ENCODE measurements at places on chromosomes 5 and 9.
A peak's percentile ranks its signal among the peaks of the same experiment; 100 is the strongest.

GRCh38 chr5:150266871-150267291 lies 22.7 kb downstream of the CAMK2A start:
- H3K4me1 ChIP-seq, result peaks cover 24% of the 10 kb centered on the region
- H3K27me3 ChIP-seq, result no peaks in the 10 kb centered on the region
- no peaks in the 10 kb centered on the region for H3K36me3 ChIP-seq
- no peak overlapping the region for H3K4me3 ChIP-seq
- DNase-seq, result no peak

GRCh38 chr5:172428224-172429166 lies 25.8 kb downstream of the SH3PXD2B start:
- no peaks in the 10 kb centered on the region for H3K36me3 ChIP-seq
- DNase-seq, result no peak
- H3K4me3 ChIP-seq, result no peak overlapping the region
- no peaks in the 10 kb centered on the region for H3K27me3 ChIP-seq

DNA sequence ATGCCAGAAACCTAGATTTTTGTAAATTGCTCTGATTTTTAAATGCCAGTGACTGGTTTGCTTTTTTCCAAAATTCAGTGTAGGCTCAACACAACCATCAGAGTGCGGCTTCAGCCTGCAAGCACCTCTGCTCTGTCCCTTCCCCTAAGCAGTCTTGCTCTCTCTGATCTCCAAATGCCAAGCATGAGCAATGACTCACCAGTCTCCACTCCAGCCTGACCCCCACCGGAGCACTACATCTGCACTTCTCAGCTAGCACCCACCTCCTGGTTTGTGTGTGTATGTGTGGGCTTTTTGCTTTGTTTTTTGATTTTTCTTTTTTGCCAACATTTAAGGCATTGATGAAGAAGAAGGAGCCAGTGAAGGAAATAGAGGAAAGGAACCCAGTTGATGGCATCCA lies 61.4 kb upstream of the ADRA1B start:
- no peaks in the 10 kb centered on the region for H3K27me3 ChIP-seq
- no peak for DNase-seq
- H3K36me3 ChIP-seq, result no peaks in the 10 kb centered on the region
- H3K4me3 ChIP-seq, result no peak overlapping the region
- H3K27ac ChIP-seq, result no peak overlapping the region

DNA sequence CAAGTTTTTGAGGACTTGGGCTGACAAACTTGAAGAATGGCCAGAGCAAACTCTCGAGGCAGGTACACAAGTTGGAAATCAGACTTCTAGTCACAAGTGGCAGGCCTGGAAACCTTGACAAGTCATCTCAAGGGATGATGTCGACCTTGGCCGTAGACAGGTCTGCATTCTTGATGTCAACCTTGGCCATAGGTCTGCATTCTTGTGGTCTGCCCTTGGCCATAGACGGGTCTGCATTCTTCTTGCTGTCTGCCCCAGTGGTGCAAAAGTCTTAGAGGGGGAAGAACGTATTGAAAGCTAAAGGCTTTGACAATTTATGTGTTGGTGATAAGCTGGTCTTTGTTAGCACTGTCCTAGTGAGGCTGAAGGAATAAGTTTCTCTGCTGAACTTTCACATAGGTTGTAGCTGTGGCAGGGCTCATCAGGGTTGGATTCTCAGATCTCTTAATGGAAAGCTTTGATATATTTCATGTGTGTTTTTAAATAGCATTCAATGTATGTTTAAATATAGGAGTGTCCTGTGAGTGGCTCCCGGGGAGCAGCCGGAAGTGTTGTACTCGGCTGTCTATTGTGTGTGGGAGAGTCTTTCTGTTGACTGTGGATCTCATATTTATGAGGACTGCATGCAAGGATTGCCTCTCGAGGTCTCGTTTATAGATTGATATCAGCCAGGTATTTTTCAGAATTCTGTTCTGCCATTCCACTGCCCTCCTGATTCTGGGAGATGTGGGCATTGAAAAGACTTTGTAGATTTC lies 27.0 kb downstream of the SUB1 start:
- DNase-seq, result no peak
- H3K4me3 ChIP-seq, result no peak overlapping the region
- no peaks in the 10 kb centered on the region for H3K36me3 ChIP-seq
- H3K4me1 ChIP-seq, result no peaks in the 10 kb centered on the region
- no peak overlapping the region for H3K27ac ChIP-seq

- no peaks in the 10 kb centered on the region for H3K27me3 ChIP-seq
- H3K27ac ChIP-seq, result no peak overlapping the region
- no peaks in the 10 kb centered on the region for H3K4me1 ChIP-seq
- H3K36me3 ChIP-seq, result no peaks in the 10 kb centered on the region
Observed at GRCh38 chr5:134289509-134290113, 63.7 kb upstream of the PPP2CA start.

DNA sequence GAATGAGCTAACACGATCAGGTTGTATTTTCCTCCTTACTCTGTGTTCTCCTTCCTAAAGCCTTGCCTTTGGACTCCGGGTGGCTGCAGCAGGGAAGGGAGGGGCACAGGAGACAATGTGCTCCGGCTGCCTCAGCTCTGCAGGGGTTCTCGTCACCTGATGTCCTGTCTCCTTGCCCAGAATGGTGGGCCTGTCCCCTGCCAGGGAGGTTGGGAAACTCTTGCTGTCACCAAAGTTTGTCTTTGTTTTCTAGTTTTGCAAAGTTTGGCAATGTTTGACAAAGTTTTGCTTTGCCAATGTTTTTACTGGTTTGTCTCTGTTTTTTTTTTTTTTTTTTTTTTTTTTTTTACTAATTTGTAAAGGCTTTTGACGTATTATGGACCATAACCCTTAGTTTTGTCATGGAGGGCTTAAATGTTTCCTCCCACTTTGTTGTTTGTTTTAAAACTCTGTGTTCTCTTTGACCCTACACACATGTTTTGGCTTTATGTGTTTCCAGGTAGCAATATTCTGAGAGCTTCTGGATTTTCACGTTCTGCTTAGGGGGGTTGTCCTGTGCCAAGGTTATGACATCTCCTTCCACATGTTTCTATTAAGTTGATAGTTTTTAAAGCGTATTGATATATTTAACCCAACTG lies 49.3 kb downstream of the GADD45G start:
- H3K36me3 ChIP-seq, result no peaks in the 10 kb centered on the region
- H3K27me3 ChIP-seq, result no peaks in the 10 kb centered on the region
- no peak overlapping the region for H3K4me3 ChIP-seq
- no peak for DNase-seq

DNA sequence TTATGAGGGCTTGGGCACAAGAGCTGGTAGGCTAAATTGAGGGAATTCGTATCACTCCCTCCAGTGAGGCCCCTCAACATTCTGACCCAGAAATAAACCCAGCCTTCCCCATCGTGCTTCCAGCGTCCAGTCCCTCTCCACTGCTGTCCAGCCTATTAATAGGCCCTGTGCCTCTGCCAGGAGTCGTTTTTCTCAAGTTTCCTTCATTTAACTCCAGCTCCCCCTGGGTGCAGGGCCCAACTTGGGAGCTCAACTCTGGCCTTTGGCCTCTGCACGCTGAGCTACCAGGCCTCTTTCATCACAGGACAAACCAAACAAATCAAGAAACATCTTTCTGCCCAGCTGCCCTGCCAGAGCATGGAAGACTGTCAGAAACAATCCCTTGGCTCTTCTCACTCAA lies 10.0 kb downstream of the HBEGF start:
- no peak overlapping the region for H3K4me3 ChIP-seq
- no peaks in the 10 kb centered on the region for H3K4me1 ChIP-seq
- H3K27me3 ChIP-seq, result no peaks in the 10 kb centered on the region
- DNase-seq, result no peak
- H3K36me3 ChIP-seq, result no peaks in the 10 kb centered on the region
- no peak overlapping the region for H3K27ac ChIP-seq

- DNase-seq, result no peak
- no peak overlapping the region for H3K27ac ChIP-seq
- H3K4me1 ChIP-seq, result peaks cover 15% of the 10 kb centered on the region
- no peak overlapping the region for H3K4me3 ChIP-seq
Observed at GRCh38 chr9:16413509-16414016, 456.9 kb downstream of the BNC2 start.

- no peak overlapping the region for H3K27ac ChIP-seq
- no peaks in the 10 kb centered on the region for H3K27me3 ChIP-seq
- no peak overlapping the region for H3K4me3 ChIP-seq
- peaks cover 42% of the 10 kb centered on the region for H3K4me1 ChIP-seq
Observed at GRCh38 chr5:38728029-38728428, 117.8 kb upstream of the OSMR start.

- no peaks in the 10 kb centered on the region for H3K36me3 ChIP-seq
- H3K27me3 ChIP-seq, result no peaks in the 10 kb centered on the region
- DNase-seq, result no peak
- no peak overlapping the region for H3K4me3 ChIP-seq
Observed at GRCh38 chr9:14270358-14271092, 43.4 kb downstream of the NFIB start.

DNA sequence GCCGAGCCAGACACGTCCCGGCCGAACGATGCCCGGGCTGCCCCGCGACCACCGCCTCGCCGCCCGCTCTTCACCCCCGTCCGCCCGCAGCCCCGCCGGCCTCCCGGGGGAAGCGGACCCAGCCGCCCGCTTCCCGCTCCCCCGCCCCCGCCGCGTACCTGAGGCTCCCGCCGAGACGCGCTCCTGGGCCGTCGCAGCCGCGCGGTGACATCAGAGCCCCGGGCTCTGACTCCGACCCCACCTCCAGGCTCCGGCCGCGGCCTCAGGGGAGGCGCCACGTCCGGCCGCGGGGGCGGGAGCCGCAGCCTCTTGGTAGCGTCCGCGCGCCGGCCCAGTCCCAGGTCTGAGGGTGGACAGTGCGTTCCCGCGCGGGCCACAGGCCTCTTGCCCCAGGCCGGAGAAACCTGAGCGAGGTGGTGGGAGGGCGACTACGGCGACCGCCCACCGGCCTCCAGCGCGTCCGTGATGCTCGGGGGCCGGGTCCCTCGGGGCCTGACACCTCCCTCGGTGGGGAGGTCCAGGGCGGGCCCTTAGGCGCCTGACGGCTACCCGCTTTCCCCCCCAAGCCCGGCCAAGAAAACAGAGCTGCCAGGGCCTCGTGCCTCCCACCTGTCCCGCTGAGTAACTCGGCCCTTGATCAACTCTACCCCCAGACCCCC lies at the start of gene SHROOM1:
Gene SHROOM1 (minus strand): TSS at position 212 of the 659 bp plus-strand sequence. CDS start 4,507 bp downstream, outside the sequence.
- peak within 1 kb of the TSS; percentile 66 for H3K4me3 ChIP-seq
- H3K27me3 ChIP-seq, result peaks cover 86% of the 10 kb centered on the region
- H3K36me3 ChIP-seq, result no peaks in the 10 kb centered on the region
- no peaks in the 10 kb centered on the region for H3K4me1 ChIP-seq
- H3K27ac ChIP-seq, result no peak within 1 kb of the TSS
- DNase-seq, result peak; percentile 76

DNA sequence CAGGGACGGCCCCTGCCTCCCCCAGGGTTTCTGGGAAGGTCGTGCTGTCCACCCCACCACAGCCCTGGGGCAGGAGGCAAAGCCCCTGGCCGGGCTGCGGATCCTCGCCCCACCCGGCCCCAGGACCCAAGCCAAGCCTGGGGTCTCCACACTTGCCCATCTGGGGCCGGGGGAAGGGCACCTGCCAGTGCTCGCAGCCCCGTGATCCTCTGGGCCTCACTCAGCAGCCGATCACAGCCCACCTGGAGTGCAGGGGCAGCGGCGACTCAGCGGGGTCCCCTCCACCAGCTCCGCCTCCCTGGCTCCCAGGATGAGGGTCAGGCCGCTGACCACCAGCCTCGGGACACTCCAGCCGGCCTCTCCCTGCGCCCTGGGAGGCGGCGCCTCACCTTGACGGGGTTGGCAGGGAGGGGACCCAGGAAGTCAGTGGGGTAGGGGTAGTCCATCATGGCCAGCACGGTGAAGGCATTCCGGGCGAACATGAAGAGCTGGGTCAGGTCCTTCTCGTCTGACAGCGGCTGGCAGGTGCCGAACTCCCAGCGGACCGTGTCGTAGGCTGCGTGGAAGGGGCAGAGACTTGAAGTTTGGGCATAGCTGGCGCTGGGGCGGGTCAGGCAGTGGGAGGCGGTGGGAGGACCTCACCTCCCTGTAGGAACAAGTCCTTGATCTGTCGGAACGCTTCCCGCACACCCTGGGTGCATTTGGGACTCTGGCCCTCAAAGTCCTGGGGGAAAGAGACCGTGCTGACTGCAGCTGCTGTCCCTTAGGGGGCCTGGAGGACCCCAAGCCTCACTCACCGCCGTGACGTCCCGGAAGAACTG lies 1.8 kb downstream of the DPP7 start:
- DNase-seq, result no peak
- H3K4me1 ChIP-seq, result peaks cover 8% of the 10 kb centered on the region
- H3K36me3 ChIP-seq, result no peaks in the 10 kb centered on the region
- no peak overlapping the region for H3K27ac ChIP-seq
- H3K27me3 ChIP-seq, result peaks cover 56% of the 10 kb centered on the region
- no peak overlapping the region for H3K4me3 ChIP-seq

DNA sequence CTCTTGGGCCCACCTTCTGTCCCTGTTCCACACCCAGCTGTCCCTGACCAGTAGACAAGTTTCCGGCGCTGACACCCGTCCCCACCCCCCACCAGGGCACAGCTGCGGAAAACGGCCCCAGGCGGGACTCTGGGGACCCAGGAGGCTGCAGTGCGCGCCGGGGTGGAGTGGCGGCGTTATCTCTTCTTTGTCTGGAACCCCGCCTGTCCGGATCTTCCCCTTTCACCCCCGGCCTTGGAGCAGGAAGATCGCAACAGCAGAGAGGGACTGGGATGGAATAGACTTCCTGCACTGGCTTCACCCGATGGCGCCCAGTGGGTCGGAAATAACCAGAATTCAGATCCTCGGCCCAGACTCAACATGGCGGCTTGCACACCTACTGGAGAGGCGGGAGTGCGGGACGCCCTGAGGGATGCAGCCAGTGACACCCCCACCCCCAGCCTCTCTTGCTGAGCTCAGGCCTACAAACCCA lies 4.7 kb downstream of the PAX5 start:
- H3K27me3 ChIP-seq, result peaks cover 100% of the 10 kb centered on the region
- H3K4me1 ChIP-seq, result peaks cover 48% of the 10 kb centered on the region
- H3K27ac ChIP-seq, result no peak overlapping the region
- peak; percentile 46 for DNase-seq
- H3K36me3 ChIP-seq, result no peaks in the 10 kb centered on the region
- peak overlapping the region; percentile 44 for H3K4me3 ChIP-seq

GRCh38 chr5:74648835-74649293 lies 8.3 kb upstream of the ENC1 start:
- no peak overlapping the region for H3K27ac ChIP-seq
- no peaks in the 10 kb centered on the region for H3K27me3 ChIP-seq
- H3K4me3 ChIP-seq, result peak overlapping the region; percentile 21
